ENCODE measurements at places on chromosomes 11 and 22.
A peak's percentile ranks its signal among the peaks of the same experiment; 100 is the strongest.

GRCh38 chr11:20021212-20021611 is 139.1 kb downstream of the DBX1 start:
- DNase-seq: no peak

DNA sequence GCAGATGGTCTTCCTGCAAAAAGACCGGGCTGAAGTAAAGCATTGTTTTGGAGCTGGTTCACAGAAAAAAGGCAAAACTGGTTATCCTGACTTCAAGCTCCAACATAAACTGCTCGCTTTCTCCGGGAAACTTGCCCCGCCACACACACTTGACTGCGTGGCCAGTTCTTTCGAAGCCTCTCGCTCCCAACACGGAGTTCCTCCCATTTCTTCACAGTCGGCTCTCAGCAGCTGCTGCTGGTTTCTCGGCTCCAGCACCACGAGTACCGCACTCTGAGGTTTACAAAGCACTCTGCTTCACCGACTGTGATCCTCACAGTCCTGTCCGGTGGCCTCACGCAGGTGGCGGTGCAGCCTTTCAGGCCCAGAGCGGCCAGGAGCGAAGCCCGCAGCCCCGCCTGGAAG is 264 bp downstream of the CHEK1 start:
- DNase-seq: no peak

DNA sequence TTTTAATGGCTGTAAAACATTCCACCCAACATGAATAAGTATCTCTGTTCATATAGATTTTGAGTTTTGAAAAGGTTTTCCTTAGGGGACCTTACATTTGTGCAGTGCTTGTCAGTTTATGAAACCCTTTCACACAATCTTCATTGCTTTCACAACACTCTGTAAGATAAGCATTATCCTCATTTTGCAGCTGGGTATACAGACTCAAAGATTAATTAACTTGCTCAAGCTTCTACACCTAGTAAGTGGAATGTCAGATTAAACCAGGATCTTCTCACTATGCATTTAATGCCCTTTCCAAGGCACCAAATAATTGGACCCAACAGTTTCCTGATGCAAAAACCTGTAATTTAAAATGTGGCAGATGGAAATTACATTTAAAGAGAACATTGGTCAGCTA is 11.6 kb upstream of the GAB2 start:
- DNase-seq: no peak

DNA sequence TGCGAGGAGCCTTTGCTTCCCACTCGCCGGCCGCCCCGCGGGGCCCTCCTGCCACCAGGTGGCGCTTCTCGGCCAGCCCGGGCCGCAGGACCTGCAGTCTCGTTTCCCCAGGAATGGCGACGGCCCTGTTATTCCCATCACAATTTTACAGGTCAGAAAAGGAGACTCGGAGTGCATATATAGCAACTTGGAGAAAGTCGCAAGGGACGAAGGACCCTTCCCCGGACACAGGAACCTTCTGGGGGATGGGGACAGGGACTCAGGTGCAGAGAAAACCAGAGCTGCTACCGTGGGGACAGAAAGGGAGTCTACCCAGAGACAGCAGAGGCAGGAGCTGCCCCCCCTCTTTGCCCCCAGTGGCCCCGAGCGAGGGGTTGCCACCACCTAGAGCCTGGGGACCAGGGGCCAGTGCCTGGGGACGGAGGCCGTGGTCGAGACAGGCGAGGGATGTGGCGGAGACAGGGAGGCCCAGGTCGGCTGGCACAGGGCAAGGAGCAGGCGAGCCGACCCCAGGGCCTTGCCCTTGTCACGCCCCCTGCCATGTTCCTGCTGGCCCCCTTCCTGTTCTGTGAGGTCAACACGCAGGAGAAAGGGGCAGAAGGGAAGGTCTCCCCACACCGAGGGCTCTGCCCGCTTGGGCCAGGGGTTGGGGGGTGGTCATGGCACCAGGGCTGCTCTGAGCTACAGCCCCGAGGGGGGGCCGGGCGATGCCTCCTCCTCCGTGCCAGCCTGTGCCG is 3.5 kb upstream of the KRTAP5-6 start:
- DNase-seq: peak; percentile 86

DNA sequence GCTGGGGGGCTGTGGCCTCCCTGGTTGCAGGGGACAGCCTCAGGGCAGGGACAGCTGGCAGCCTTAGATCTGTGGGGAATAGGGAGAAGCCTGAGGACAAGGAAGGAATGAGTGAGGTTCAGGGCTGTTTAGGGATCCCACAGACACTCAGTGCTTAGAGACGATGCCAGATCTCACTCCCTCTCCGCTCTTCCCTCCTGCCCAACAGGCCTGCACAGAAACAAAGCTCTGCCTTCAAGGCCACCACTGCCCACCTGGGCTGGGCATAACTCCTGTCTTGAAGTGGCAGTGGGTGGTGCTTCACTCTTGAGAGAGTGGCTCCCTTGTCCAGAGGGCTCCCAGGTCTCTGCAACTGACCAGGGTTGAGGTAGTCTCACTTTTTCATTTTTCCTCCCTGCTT is 13.1 kb upstream of the CENATAC start:
- DNase-seq: peak; percentile 10

DNA sequence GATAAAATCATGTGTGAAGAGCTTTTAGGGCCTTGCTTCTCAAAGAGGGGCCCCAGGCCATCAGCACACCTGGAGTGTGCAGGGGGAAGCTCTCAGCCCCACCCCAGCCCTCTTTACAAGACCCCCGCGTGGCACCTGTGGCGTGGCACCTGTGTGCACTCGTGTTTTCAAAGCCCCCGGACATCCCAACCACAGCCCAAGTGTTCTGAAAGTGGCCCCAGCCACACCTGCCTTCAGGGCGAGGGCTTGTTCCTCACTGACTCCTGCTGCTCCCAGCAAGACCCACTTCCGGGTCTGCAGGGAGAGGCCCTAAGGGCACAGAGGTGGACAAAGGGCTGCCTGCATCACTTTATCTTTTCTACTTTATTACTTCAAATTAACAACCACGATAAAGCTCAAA is 17.5 kb upstream of the TMEM184B start:
- no peak for DNase-seq

- DNase-seq: no peak
These were observed 24.3 kb downstream of the ALKBH3 start for GRCh38 chr11:43904742-43905535.

DNA sequence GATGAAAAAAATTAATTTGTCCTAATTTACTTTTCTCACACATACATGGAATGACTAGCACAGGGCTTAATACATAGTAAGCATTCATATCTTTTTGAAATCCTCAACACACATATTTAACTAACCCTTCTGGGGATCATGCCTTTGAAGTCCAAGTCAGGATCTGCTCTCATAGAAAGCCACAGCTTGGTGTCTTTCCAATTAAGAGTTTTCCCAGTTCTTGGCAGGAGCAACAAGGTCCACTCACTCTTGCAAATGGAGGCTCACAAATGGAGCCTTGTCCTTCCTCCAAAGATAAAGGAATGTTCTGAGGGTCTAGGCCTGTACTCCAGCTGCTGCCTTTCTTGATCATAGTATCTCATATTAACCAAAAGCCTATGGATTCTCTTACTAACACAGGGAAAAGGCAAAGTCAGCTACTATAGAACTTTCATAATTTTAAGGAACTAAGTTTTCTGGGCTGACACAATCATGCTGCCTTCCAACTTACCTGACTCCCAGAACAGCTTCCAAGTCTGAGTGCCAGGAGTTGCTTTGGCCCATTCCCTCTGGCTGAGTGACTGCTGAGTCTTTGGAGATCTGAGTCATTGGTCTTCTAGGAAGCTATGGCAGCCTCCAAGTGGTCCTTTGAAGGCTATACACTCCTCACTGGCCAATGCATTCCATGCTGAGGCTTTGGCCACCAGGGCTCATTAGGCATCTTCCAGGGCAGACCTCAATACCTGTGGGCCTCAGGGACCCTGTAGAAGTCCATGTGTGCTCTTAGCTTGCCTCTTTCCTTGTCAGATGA is 25.8 kb upstream of the NUCB2 start:
- no peak for DNase-seq

DNA sequence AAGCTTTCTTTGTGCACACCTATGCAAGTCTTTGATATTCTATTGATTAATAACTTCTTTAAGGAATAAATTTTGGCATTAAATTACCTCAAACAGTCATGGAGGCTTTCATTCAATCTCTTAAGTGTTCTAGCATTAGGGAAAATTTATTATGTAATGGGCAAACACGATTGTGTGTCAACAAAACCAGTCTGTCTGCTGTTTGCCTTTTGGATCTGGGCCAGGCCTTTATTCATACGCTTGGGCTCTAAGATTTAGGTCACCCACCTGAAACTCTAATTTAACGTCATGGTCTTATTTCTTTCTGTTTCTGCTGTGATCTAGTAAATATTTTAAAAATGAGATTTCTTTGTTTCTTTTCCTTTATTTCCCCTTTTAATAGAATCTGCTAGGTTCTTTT is 1270.6 kb downstream of the LRRC4C start:
- no peak for DNase-seq

GRCh38 chr22:46545086-46545792 is 7.8 kb upstream of the CELSR1 start:
- DNase-seq: no peak

DNA sequence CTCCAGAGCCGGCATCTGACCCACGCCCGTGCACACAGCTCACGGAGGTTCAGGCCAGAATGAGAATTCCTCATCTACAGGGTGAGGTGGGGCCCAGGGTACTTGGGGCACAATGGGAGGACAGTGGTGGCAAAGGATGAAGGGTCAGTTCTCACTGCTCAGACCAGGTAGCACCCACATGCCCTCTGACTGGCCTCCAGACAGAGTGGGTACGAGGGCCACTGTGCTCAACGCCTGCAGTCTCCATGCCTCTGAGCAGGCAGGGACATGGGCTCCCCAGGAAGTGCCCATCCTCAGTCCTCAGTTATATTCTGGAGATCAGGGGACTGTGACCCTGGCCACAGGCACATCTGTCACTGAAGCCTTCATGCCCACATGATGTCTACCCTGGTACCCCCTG is 13.0 kb upstream of the CDC42BPG start:
- DNase-seq: no peak

- DNase-seq: no peak
These were observed 351.9 kb downstream of the ETS1 start for GRCh38 chr11:128235426-128235825.

DNA sequence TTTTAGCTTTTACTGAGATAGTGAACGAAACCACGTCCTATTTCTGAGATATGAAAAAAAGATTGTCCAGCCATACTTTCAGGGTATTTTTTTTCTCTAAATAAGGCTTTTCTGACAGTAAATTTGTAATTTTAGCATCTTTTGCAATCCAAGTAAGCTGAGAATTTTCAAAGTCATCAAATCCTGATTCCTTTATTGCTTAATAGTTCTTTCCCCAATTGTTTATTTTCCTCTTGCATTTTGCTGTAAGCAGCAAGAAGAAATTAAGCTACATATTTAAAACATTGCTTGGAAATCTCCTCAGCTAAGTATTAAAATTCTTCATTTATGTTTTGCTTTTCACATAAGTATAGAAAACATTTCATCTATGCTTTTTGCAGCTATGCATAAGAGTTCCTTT is 493.3 kb upstream of the CCDC179 start:
- DNase-seq: no peak

GRCh38 chr22:42432818-42433217 is 615 bp upstream of the NFAM1 start:
- DNase-seq: no peak

- no peak for DNase-seq
These were observed 1298.7 kb upstream of the CNTN5 start for GRCh38 chr11:97722065-97722464.

DNA sequence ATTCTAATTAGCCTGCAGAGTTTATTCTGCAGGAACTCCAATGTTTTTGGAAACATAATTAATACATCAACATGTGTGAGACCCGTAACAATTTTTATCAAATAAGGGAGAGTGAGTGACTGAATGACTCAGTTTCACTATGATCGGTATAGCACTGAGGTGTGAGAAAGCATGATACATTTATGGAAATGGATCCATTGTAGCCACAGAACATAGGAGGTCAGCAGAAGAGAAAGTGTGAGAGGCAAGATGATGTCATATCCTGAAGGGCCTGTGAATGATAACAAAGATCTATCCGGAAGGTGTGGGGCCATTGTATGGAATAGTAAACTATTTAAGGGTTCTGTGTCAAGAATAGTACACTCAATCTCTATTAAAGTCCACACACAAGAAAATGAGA is 1406.1 kb upstream of the TENM4 start:
- DNase-seq: peak; percentile 28

- no peak for DNase-seq
These were observed 64.7 kb downstream of the TRIM29 start for GRCh38 chr11:120073196-120073595.

GRCh38 chr11:11845071-11845470 is 3.3 kb downstream of the USP47 start:
- no peak for DNase-seq

GRCh38 chr22:38766076-38766777 is 10.4 kb upstream of the SUN2 start:
- no peak for DNase-seq

DNA sequence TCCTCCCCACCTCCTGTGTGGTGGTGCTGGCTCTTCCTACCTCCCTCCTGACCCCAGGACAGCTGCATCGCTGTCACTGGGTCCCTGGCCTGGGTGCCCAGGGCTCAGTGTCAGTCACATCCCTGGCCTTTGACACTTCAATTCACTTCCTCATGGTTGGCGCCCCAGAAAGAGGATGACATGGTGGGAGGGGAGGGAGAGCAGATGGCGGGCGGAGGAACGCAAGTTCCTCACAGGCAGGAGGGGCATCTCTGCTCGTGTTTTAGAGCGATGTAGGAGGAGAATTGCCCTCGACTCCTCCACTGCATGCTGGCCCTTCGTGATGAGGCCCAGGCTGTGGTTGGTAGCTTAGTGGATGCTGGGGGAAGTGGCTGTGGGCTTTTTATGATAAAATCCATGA is 35.1 kb upstream of the KRTAP5-7 start:
- DNase-seq: no peak

DNA sequence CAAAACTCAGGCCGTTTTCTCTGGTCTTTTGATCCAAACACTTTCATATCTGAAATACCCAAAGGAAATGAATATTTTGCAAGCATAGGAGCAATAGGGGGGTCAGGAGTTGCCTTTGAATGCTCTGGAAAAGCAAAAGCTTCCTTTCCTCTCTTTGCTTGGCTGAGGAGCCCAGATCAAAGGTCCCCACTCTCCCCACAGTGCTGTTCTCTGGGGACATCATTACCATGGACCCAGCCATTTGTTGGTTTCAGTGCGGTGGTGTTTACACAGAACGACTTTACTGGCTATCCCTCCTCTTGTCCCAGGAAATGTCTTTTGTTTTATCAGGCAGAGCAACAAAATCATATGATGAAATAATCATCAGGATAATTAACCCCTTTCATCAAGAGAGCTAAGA is 1089.1 kb downstream of the TBC1D22A start:
- no peak for DNase-seq

DNA sequence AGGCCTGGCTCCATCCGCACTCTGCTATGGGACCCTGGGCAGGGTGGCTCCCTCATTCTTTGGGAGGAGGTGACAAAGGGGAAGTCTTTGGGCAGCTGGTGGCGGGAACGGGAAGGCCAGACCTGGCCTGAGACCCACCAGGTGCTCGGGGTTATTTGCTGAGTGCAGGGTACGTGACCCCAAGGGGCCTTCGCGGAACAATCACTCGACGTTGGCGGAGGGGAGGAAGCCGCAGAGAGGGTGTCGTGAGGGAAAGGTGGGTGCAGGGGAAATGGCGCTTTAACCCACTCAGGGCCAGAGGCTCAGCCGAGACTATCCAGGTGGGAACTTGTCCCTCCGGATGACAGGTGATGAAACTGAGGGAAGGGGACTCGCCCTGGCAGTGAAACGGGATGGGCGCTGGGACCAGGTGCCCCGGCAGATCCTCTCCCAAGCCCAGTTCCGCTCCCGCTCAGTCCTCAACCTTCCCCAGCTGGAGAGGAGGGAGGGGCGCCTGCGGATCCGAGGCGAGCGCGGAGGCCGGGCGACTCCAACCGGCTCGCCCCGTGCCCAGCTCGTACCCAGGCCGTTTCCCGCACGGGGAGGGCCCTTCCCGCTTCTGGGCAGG is 911 bp downstream of the A4GALT start:
- no peak for DNase-seq

GRCh38 chr11:134761926-134762247 is 349.8 kb upstream of the B3GAT1 start:
- no peak for DNase-seq
